ENCODE measurements at places on chromosomes 12 and 14.

DNA sequence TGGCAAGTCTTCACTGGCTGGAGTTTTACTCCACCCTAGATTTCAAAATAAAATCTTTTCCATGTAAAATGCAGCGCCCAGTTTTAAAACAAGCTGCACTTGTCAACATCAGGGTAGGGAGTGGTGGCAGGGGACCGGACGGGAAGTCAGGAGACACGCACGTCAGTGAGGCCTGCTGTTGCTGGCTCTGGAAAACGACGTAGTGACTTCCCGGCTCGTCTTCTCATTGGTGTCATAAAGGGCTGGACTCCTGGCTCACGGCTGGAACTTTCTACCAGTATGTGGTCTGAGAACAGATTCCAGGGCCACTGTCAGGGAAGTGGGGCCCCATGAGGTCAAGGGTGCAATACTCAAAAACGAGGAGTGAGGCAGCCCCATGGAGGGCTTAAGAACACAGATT is 64.2 kb upstream of the FOXN3 start:
- no peak for DNase-seq

GRCh38 chr14:67963960-67964812 is 144.6 kb downstream of the RAD51B start:
- no peak for DNase-seq

- DNase-seq = no peak
These were observed 115.5 kb upstream of the G2E3 start for GRCh38 chr14:30443368-30444007.

DNA sequence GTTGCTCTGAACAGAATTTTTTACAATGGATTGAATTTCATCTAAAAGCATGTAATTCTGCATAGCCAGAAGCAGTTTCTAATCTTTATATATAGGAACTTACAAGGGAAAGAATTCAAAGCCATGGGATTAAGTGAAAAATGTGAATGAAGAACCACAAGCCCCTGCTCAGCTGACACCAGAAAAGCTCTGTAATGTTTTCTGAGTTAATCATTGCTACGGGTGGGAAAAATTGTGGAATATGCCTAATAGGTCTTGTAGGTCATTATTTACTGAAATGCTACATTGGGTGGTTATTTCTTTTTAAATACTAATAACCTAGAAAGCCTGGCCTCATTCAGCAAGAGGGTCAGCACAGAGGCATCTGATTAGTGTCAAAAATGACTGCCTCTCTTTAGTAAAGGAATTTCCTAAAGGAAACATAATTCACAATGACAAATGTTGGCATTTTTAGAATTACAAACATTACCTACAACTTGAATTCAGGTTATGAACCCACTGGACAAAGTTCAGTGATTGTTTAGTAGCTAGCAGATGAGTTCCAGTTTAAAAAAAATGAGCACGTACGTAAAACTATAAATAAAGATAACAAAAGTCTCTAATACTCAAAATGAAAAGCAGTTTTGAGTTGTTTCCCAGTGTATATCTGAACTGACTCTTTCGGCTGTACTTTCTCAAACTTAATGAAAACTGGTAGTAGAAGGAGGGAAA is 75.3 kb downstream of the BMP4 start:
- no peak for DNase-seq

- no peak for DNase-seq
These were observed 96.2 kb downstream of the KICS2 start for GRCh38 chr12:64125913-64126312.

DNA sequence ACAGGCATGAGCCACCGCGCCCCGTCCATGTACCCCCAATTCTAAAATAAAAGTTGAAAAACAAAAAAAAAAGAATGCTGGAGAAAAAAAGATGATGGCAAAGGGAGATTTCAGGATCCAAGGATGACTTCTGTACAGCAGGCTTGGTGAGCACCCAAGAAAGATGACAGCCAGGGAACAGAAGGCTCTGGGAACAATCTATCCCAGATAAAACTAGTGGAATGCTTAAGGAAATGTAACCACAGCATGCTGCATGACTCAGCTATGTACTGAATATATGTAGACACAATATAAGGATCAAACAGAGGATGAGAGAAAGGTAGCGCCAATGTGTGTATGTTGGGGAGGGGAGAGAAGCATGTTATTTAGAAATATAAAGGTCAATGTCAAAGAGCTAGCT is 123.7 kb upstream of the TMTC1 start:
- no peak for DNase-seq

DNA sequence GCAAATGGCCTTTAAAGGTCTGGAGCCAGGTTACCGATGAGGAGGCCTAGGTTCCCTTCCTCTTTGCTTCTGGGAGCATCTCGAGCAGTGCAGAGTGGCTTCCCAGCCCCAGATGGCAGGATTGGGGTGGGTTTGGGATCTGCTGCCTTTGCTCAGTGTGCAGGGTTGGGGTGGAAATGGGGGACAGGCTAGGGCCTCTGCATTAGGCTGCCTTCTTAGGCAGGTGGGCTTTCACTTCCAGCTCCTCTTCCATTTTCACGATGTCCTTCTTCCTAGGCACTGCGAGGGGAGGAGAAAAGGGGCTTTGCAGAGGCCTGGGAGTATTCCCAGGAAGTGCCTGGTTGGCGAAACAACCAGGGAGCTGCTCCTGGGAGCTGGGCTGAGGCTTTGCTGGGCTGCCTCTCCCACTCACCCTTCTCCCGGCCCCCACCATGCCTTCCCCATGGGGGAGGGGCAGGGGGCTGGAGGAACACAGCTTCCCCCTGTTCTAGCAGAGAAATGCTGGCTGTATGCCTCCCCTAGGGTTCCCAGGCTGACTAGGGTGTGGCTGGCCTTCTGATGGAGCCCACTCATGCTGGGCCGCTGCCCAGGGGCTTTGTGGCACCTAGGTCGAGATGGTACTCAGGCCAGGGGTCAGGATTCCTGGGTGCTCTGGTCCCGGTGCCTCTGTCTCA is 2.4 kb downstream of the NR4A1 start:
- DNase-seq = peak; percentile 41

GRCh38 chr12:123907726-123908476 is 64.7 kb downstream of the CCDC92 start:
- DNase-seq = no peak

DNA sequence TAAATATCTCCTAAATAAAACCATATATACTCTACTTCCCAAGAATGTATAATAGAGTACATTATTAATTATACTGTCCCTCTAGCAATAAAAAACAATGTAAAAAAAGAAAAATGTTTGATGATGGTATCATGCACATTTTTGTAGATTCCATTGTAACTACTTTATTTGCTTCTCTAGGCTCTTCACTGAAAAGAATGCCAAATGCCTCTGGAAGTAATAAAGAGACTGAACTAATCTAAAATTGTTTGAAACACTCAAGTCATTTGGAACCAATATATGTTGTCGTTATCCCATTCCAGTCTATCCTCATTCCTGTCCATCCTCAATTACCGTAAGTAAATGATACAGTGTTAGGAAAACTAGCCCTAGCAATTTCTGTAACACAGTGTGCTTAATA is 233.6 kb downstream of the C12orf50 start:
- DNase-seq = no peak

GRCh38 chr12:95204141-95204866 is 13.0 kb downstream of the FGD6 start:
- DNase-seq = no peak

- no peak for DNase-seq
These were observed 67.6 kb upstream of the AP4S1 start for GRCh38 chr14:30957813-30958370.

- no peak for DNase-seq
These were observed 6.9 kb downstream of the MMP14 start for GRCh38 chr14:22843123-22843925.

DNA sequence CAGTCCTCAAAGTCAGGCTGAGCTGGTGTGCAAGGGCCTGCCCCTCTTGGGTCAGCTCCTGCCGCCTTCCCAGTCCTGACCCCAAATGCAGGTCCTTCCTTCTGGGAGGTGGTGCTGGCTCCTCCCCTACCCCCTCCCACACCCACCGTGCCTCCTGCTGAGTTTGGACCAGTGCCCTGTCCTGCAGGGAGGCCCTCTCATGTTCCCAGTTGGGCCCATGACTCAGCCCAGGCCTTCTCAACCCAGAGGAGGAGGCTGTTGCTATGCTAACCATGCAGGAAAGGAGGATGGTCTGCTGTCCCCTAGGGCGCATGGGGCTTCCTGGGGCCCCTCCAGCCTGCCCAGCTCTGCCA is 4.4 kb downstream of the ZBTB42 start:
- no peak for DNase-seq

DNA sequence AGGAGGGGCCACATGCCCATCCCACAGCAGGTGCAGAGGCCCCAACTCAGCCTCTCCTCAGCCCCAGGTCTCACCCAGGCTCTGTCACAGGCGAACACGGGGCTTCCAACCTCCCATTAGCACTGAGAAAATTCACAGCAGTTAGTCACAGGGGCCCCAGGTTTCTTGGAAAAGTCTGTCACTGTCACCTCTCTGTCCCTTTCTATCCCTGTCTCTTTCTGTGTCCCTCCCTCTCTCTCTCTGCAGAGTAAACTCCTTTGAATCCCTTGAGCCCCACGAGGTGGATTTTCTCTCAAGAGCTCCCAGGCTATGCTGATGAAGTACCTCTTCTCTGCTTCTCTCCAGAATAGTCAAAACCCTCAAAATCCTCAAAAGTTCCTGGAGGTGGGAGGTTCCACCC is 14.0 kb upstream of the ENDOU start:
- DNase-seq = no peak

DNA sequence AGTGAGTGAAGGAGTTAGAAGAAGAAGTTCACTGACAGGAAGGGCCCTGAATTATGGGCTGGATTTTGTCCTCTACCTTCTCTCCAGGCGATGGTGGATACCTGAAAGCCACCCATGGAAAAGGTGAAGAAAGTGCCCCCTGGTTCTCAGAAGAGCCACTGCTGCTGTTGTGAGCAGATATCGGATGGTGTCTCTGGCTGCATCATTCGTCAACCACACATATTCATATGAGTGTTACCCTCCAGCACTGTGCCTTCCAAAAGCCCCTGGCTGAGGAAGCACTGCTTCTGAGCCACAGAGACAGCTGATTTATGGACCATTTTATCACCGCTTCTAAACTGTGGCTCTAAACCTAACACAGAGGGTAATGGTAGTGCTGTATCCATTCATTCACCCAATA is 2.0 kb upstream of the ACTN1 start:
- DNase-seq = no peak

- DNase-seq = no peak
These were observed 104.7 kb upstream of the SLCO1B1 start for GRCh38 chr12:21026302-21026701.

GRCh38 chr14:64867182-64867581 is 12.5 kb downstream of the SPTB start:
- DNase-seq = no peak

- DNase-seq = no peak
These were observed 1.7 kb downstream of the CABP1 start for GRCh38 chr12:120642121-120642520.

DNA sequence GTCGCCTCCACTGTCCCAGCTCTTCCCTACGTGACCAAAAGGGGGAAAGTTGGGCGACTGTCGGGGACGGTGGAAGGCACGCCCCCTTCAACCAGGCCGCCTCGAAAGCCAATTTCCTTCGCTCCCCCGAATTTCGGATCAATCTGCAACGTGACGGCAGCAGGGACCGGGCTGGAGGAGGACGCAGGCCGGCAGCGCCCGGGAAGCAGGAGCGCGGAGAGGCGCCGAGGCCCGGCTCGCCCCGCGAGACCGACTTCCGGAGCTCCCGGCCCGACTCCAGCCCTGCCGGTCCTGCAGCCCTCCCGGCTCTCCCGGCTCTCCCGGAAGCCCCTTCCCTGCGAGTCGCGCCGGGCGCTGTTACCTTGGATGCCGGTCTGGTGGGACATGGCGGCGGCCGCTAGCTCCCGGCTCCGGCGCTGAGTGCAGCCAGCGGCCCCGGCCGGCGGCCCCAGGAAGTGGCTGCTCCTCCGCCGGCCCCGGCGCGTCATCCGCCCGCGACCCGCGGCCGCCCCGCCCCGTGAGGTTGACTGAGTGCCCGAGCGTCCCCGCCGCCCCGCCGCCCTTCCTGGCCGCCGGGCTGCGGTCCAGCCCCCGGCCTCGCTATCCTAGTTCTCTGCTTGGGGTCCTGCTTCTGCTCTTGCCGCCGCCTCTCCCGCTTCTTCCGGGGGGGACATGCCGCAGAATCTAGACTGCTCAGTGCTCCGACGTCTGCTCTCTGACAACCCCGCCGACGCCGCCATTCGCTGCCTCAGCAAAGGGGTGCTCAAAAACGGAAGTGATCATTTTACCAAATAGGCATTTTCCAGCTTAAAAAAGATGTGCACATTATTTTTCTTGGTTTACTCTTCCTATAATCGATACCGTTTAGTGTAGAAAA is at the start of gene TWF1:
Gene TWF1, minus strand, starts transcription at position 458 of the 877 bp plus-strand sequence. Its CDS starts 72 bp downstream, at position 386.
- peak; percentile 81 for DNase-seq

GRCh38 chr12:88924162-88924561 is 343.9 kb upstream of the KITLG start:
- DNase-seq = no peak

DNA sequence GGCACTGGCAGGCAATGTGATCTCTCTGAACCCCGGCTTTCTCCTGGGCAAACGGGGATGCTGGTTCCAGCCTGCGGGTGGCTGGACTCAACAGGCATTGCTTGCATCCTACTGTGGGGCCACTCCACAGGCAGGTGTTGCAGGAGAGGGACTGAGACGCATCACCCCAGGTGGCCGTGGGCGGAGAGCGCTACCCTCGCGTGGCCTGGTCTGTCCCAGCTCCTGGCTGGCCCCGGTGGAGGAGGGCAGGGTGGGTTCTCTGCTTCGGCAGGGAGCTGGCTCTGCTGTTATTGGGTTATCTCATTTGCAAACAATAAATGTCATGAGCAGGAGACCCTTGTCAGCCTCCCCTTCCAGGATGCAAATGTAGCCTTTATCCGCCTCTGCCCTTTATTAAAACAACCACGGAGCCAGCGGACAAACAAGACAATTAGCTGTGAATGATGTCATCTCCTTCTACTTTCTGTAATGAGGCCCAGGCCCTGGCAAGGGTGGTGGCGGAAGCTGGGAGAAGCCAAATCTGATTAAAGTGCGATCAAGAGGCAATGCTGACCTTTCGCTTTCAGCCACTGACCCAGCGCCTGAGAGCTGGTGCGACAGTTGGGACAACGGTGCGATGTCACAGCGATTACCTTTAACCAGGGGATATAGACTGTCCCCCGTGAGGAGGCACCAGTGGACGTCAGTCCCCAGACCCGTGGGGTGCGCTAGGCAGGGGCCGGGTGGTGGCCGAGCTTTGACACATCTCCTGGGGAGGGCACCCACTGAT is 161.8 kb downstream of the KIF26A start:
- DNase-seq = no peak

- no peak for DNase-seq
These were observed 208.7 kb upstream of the FOXN3 start for GRCh38 chr14:89625731-89626232.

- peak; percentile 19 for DNase-seq
These were observed 516 bp downstream of the ANKRD9 start for GRCh38 chr14:102508774-102509745.
